ENCODE measurements at places on chromosomes 11 and 22.

- DNase-seq = no peak
Observed at GRCh38 chr22:43993072-43993760, 30.9 kb upstream of the PARVB start.

- no peak for DNase-seq
Observed at GRCh38 chr11:19420868-19421533, 180.3 kb upstream of the E2F8 start.

- no peak for DNase-seq
Observed at GRCh38 chr22:40366068-40366467, 4.3 kb upstream of the SGSM3 start.

DNA sequence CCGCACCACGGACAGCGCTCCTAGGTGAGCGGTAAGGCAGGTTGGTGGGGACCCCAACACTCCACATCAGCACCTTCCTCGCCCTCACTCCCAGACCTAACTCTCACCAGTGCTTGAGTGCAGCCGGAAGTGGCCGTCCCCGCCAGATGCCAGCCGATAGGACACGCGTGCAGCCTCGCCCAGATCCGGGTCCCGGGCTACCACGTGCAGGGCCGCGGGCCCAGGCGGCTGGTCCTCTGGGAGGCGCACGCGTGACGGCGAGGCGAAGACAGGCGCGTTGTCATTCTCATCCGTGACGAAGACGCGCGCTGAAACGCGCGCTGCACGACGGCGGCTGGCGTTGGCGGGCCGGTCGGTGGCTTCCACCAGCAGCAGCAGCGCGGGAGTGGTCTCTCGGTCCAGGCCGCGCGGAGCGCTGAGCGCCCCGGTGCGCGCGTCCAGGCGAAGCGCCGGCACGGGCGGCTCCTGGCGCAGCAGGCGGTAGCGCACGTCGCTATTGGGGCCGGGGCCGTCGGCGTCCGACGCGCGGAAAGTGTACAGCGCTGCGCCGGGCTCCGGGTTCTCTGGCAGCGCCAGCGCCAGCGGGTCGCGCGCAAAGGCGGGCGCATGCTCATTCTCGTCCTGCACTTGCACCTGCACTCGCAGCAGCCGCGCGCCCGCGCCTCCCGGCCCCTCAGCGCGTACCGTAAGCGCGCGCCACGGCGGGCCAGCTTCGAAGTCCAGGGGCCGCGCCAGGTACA lies 10.8 kb upstream of the TPP1 start:
- peak; percentile 36 for DNase-seq

GRCh38 chr11:105854269-105854668 lies 167.8 kb downstream of the MSANTD4 start:
- DNase-seq = no peak

- DNase-seq = no peak
Observed at GRCh38 chr11:69301081-69301454, 7.1 kb downstream of the MYEOV start.

GRCh38 chr11:5923794-5924193 lies 18.3 kb upstream of the OR56A3 start:
- DNase-seq = no peak

GRCh38 chr11:39772525-39773137 lies 1686.8 kb downstream of the LRRC4C start:
- DNase-seq = no peak

GRCh38 chr11:75319035-75319877 lies 32.2 kb downstream of the ARRB1 start:
- no peak for DNase-seq
